ENCODE measurements at places on chromosomes 3 and 15.
A peak's percentile ranks its signal among the peaks of the same experiment; 100 is the strongest.

DNA sequence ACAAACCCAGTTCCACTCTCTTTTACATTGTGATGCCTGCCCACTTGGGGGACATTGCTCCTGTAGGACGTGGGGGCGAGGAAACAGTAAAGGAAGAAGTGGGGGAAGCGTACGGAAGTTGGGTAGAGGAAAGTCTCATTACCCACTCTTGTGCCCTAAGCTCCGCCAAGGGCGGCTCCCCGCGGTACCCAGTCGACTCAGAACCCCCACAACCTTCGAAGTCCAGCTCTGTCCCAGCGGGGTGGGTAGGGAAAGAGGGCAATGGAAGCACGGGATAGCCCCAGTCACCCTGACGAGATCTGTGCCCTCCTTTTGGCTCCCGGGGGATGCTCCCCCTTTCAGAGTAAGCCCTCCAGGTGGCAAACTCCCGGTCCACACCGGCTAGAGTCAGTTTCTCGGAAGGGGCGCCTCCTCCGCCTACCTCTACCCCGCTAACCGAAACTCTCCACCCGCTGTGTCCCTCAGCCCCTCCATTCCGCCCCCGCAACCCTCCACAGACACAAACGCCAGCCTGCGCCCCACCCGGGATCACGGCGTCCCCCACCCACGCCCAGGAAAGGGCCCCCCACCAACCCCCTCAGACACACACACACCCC, 527 bp downstream of the CSNK1G1 start:
- peak; percentile 21 for DNase-seq

DNA sequence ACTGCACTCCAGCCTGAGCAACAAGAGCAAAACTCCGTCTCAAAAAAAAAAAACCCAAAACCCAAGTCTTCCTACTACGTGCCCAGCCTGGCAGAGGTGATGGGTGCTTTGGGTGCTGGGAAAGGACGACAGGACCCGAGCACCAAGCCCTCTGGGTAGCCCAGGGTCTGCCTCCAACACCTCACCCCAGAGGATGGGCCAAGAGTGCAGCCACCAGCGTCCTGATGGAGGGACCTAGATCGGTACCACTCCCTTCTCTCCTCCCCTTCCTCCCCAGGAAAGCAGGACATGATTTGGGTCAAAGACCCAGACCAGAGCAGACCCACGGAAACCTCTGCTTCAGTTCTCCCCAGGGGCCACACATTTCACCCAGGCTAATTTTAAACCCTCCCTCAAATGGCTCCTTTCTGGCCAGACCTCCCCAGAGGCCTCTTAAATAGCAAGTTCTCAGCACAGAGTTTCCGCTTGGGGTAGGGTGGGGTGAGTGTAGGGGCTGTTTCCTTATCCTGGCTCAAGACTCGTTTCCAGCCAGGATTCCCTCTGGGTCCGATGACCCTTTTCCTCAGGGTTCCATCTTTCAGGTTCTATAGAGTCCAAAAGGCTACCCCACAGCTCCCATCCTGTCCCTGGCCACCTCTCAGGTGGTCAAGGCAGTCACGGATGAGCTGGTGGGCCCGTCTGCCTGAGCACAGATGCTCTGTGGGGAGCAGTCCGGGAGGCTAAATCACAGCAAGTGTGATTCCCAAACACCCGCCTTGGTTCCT, 20.5 kb downstream of the RBPMS2 start:
- no peak for DNase-seq

DNA sequence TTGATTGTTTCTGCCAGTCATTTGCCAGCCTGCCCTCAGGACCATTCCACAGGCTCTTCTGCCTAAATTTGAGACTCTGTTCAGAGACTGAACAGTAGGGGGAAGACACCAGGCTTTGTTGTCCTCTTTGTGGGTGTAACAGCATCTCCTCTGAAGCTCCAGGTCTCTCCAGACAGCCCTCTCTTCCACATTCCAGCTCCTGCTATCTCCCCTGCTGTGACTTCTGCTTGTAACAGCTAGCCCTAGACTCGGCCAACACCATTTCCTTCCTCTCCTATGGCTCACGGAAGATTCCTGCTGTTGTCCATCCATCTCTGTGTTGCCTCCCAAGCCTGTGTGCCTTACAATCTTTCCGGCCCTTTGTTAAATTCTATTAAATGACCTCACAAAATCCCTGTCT, 40.2 kb downstream of the SUCLG2 start:
- DNase-seq = no peak

DNA sequence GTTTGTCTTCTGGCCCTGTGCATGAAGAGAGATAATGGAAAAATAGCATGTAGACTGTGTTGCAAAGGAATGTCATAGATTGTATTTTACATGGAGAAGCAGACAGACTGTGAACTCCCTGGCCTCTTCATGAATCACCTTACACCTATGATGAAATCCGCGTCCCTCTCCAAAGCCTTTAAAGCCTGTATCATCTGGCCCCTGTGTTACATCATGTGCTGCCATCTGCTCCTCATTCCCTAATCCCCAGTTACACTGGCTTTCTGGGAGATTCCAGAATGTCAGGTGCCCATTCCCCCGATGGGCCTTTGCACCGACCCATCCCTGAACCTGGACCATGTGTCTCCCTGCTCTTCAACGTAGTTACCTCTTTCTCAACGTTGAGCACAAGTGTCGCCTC, 190.8 kb downstream of the ADAMTSL3 start:
- no peak for DNase-seq

DNA sequence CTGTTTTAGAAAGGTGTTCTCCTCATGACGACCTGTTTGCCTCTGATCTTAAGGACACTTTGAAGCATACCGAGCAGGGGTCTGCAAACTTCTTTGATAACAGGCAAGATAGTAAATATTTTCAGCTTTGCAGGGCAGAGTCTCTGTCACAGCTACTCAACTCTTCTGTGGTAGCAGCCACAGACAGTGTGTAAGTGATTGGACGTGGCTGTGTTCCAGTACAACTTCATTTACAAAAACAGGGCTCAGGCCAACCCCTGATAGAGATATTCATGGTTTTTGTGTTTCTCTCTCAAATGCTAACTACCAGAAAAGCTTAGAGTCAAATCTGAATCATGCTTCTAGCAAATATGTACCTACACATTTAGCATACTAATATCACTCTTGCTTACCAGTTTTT, 51.5 kb downstream of the TGFBR2 start:
- DNase-seq = peak; percentile 16

GRCh38 chr3:121545574-121546455, at the start of gene POLQ:
TSS of gene POLQ (minus strand) at chr3:121545988. CDS start at chr3:121545877, 111 bp downstream.
- DNase-seq = peak; percentile 90
